Hematopoietic multipotent progenitor cell treated with erythropoietin and hydrocortisone succinate and interleukin-3 and kit ligand, for 15 days (in vitro differentiated cells): ENCODE measurements at places on chromosomes 6 and 20.

DNA sequence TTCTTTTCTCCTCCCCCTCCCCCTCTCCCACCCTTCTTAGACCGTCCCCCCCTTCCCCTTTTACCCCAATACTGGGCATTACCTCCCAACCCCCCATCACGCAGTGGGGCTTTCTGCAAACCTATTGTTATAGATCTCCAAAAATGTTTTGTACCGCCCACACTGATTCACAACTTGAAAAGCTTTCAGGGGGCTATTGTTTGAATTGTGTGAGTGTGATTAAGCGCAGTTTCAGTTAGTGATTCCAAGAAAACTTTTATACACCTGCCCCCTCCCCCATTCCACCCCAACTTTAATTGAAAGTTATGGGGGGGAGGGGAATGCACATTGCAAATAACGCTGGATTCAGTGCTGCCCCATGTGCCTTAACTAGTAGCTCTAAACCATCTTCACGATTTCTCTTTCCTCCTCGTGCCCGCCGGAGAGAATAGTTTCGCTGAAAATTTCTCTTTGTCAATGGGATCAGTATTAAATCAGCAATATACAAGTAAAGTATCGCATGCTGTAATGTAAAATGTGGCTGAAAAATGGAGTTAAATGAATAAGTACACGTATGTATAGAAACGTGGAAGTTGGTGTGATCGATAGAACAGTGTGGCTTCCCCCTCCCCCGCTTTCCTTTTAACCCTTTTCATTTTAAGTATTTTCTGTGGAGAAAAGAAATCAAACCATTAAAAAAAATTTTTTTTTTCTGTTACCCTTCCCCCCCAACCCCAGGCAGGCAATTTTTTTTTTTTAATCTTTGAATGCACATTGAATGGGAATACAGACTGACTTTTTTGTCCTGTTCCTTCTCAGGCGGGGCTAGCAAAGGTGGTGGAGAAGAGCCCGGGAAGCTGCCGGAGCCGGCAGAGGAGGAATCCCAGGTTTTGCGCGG is 632 bp downstream of the LIN28B start:
- no peak for DNase-seq

DNA sequence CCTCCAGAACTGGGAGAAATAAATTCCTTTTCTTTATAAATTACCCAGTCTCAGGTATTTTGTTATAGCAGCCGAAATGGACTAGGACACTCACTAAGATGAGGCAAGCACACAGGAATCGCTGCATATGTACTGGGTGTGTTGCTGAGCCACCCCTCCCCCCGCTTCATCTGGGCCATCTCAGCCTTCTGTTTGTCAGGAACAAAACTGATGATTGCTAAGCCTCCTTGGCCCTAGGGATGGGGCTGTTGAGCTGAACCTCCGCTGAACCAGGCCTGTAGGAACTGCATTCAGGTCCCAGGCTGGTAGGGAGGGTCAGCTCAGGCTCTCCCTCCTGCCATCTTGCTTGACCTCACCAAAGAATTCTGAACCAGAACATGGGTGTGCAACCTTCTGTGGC is 108.6 kb downstream of the MAP3K7 start:
- no peak for DNase-seq

DNA sequence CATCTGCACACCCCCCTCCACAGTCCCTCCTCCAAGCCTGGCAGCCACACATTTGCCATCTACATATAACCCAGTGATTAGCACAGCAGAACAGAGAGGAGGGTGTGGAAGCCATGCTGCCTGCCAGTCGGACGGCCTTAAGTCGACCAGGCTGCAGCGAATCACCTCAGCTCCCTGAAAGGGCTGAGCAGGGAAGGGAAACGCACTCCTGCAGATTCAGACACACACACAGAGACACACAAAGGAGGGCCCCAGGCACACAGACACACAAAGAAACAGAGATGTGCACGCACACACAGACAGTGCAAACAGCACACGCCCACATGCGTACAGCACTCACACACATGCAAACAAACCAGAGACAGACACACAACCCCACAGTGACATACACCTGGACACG is 11.2 kb upstream of the SIRPA start:
- no peak for DNase-seq

GRCh38 chr6:9745476-9745875 is 669.4 kb downstream of the TFAP2A start:
- DNase-seq = no peak

DNA sequence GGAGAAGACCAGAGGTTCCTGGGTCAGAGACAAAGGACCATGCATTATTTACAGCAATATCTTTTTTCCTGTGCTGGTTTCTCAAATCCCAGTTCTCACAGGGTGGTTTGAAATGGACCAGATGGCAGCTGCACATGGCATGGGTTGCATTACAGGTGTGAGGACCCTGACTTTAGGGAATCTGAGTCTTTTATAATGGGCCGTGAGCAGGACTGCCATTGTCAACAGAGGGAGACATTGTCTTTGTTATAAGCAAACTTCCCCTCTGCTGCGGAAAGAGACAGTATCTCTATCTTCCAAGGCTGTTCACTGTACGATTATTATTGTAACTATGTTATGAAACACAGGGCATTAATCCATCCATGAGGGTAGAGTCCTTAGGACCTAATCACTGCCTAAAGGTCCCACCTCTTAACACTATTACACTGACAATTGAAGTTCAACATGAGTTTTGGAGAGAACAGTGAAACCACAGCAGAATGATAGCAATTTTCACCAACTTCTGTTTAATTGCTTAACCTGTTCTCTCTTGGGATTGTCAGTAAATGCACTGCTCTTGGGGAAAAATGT is 156.1 kb upstream of the AGPAT4 start:
- no peak for DNase-seq
